ENCODE measurements at places on chromosomes 1 and 21.

DNA sequence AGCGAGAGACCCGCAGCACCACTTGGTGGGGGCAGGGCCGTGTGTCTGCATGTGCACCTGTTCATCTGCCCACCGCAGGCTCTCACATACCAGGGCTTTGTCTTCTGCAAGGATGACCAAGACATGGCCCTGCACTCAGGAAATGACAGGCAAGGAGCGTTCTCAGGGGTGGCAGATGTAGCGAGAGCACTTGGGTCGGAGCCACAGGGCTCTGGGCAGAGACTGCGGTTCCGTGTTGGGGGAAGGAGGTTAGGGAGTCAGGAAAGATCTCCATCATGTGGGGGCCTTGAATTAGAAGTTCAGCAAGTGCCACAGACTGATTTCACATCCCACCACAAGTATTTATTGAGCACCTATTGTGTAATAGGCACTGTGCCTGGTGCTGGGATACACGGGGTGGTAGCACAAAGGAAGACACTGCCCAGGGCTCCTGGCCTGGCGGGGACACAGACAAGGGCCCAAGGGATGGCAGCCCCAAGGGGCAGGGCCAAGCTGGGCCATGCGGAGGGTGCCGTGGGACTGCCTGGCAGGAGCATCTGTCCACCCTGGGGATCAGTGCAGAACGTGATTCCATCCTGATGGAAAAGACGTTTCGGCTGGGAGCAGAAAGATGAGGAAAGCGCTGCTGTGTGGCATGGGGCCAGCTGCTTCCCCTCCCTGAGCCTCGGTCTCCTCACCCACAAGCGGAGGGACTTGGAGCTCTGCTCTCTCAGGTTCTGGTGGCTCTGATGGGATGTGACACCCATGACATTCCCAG lies 11.4 kb upstream of the SPSB1 start:
- no peak for DNase-seq

DNA sequence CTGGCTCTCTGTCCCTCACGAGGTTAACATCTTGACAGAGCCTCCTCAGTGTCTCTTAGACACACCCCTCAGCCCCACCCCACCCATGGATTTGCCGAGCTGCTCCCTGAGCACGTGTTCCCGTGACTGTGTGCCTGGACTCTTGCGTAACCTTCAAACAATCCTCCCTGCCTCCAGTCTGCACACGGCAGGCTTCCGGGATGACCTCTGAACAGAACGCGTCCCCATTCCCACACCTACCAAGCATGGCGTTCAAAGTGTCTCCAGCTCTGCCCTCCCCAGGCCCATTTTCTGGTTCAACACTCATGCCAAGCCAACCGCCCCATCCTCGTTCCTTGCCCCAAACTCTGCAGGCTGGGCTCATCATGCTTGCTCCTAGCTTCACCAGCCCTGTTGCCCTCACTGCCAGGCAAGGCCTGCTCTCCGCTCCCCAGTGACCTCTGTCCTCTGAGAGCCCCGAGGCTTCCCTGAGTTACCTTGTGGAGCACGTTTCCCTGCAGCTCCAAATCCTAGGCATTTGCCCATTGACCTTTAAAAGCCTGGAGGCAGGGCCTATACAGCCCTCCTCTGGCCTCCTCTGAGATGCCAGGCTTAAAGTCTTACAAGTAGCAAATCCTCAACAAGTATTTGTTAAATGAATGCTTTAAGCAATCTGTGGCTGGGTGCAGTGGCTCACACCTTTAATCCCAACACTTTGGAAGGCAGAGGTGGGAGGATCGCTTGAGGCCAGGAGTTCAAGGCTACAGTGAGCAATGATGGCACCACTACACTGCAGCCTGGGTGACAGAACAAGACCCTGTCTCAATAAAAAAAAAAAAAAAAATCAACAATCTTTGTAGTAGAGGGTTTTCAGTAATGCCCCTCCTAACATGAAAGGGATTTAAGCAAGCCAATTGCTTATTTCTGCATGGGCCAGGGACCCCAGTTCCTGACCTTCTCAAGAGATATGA lies 5.0 kb downstream of the AGT start:
- no peak for DNase-seq

- no peak for DNase-seq
Measured at GRCh38 chr1:33966346-33967141, 102.7 kb downstream of the HMGB4 start.

DNA sequence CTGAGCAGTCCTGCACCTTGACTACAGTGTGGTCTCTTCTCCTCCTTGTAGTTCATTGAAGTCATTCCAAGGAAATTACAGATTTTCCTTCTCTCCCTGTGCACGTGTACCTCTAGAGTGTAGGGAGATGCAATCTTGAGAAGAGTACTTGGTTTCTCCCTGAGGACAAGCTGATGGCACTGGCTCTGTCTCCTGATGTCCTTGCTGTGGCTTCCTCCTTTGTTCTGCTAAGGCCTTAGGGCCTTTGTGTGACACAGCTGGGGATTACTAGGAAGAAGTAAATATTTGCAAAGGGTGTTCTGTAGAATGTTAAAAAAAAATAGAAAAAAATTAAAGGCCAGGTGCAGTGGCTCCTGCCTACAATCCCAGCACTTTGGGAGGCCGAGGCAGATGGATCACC lies 66.2 kb upstream of the APOBEC4 start:
- no peak for DNase-seq

- no peak for DNase-seq
Measured at GRCh38 chr21:33586927-33587326, 1.6 kb downstream of the DONSON start.

DNA sequence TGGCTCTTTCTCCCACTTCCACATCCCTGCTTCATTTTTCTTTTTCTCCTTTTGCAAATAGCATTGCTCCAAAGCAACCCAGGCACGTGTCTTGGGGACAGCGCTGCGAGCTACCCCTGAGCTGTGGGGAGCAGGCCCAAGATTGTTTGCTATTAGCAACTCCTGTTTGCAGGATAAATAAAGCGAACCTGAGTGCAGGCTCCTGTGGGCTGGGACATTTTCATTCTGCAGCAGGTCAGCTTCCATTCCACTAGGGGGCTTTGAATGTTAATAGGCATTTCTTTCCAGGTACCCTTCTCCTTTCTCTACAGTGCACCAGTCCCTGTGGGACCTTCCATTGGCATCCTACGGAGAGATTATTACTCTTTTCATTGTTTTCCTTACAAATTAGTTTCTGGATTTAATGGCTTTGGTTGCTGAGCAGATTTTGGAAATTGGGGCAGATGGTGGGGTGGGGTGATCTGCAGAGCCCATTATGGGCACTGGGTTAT lies 54.0 kb downstream of the OLFML3 start:
- no peak for DNase-seq

GRCh38 chr1:85576642-85577418 lies 3.7 kb upstream of the CCN1 start:
- DNase-seq, result peak; percentile 59

DNA sequence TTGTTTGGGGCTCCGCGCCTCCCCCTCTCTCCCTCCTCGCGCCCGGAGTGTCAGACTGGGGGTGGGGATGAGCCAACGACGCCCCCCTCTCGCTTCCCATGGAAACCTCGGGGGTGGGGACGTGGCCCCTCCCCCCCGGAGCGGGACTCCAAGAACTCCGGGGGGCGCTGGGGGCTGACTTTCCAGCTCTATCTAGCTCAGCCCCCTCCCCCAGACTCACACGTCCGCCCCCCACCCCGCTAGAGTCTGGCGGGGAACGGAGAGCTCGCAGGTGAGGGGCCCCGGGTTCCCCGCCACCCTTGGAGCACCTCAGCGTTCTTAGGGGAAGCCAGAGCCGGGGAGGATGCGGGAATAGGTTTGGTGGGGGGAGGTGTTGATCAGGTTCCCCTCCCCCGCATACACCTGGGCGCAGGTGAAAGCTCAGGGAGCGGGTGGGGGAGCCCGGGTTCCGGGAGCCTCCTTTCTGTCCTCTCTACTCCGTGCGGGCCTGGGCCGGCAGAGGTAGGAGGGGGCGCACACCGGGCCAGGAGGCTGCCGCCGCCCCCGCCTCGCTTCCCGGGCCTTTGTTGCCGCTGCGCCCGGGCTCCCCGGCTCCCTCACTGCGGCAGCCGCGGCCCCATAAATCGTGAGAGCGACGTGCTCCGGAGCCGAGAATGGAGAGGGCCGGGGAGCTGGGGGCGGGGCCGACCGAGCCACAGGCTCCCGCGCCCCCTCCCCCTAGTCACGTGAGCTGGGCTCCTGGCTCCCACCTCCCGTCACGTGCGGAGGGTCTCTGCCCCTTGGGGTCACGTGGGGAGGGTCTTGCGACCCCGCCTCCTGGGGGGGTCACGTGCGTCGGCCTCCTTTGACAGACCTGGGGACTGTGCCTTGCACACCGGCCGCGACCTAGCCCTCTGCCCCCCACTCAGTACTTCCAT lies 1.9 kb downstream of the EFNA3 start:
- no peak for DNase-seq

DNA sequence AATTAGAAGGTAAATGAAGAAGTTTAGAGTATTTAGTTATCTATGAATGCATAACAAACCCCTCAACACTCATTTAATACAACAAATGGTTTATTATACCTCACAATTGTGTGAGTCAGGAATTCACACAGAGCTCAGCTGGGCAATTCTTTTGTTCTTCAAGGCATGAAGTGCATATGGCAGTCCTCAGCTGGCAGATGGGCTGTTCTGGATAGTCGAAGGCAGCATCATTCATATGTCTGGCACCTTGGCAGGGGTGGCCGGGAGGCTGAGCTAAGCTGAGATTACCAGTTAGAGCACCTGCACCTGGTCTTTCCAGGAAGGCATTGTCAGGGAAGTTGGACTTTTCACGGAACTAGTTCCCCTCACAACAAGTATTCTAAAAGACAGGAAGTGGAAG lies 286.2 kb upstream of the DUSP10 start:
- no peak for DNase-seq

- no peak for DNase-seq
Measured at GRCh38 chr1:6870086-6870485, 84.8 kb downstream of the CAMTA1 start.

GRCh38 chr1:11885916-11886315 lies 27.2 kb upstream of the NPPB start:
- DNase-seq, result no peak

DNA sequence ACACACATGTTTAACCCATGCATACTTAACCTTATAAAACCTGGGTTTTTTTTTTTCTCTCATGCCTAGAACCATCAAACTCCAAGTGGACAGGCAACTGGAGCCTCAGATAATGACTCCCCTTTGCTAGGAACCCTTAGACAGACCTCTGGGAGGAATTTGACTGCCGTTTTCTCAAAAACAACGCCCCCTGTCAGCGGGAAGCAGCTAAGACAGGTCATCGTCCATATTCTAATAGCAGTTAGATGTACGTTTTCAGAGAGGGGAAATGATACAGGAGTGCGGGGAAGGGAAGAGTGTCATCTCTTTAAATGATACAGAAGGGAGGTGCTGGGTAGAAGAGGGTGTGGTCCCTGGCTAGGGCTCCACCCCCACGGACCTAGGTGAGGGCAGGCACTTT lies 34.7 kb downstream of the LRRC3 start:
- DNase-seq, result no peak

- no peak for DNase-seq
Measured at GRCh38 chr1:209787551-209787950, 3.2 kb upstream of the C1orf74 start.

- no peak for DNase-seq
Measured at GRCh38 chr1:63663873-63664272, 70.7 kb downstream of the PGM1 start.

DNA sequence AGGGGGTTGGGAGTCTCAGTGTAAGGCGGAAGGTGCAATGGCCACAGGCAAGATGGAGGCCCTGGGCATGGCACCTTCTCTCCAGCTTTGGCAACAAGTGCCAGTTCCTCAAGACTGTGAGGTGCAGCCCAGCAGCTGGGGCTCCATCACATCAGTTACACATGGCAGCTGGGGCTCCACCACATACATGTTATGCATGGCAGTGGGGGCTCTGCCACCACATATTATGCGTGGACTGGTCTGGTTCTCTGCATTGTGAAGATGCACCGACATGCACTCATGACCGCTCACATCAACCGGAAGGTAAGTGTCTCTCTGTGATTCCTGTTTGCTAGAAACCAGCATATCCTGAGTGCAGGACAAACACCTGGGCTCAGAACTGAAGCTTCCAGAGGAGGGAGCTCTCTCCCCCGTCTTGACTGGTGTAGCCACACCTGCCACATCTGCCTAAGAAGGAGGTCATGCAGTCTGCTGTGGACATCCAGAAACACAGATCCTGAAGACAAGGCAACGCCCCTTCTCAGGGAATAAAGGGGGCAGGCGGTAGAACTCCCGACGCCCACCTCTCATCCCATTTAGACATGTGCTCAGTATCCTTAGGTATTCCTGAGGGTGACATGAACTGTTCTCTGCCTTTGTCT lies 104.1 kb upstream of the TMPRSS2 start:
- DNase-seq, result no peak

GRCh38 chr1:214458541-214458940 lies 92.9 kb downstream of the PTPN14 start:
- no peak for DNase-seq

DNA sequence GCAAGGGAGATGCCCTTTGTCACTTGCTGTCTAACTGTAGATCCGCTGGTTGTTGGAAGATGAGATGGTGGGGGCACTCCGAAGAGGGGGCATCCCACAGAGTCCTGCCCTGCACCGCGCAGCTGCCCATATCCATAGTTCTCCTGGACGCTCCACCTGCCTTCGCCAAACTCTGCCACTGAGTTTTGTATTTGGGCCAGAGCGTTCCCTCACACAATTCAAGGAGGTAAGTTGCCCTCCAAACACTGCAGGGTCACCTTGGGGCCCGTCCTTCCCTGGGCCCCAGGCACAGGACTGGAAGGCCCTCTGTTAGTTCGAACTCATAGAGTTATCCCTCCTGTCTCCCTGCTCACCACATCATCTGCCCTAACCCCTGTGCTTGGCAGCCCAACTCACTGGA lies 22.1 kb downstream of the HYI start:
- DNase-seq, result no peak

- peak; percentile 69 for DNase-seq
Measured at GRCh38 chr1:1157914-1158710, 15.6 kb upstream of the TTLL10 start.

DNA sequence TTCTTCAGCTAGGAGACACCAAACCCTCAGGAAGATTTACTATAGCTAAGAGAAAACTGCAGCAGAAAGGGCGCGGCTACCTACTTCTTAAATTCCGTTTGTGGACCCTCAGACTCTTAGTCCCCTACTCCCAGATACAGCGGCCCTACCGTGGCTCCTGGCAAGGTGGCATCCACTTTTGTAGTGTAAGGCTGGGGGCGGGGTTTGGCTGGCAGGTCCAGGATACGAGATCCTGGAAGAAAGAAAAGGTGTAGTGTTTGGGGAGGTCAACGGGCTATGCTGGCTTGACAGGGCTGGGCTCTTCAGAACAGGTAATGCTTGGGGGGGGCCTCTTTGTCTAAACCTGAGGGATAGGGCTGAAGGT lies 280 bp downstream of the CREB3L4 start:
- no peak for DNase-seq

- DNase-seq, result peak; percentile 68
Measured at GRCh38 chr1:23772049-23772853, 6.0 kb upstream of the PITHD1 start.

- DNase-seq, result no peak
Measured at GRCh38 chr1:41355356-41355755, 5.9 kb upstream of the FOXO6 start.

DNA sequence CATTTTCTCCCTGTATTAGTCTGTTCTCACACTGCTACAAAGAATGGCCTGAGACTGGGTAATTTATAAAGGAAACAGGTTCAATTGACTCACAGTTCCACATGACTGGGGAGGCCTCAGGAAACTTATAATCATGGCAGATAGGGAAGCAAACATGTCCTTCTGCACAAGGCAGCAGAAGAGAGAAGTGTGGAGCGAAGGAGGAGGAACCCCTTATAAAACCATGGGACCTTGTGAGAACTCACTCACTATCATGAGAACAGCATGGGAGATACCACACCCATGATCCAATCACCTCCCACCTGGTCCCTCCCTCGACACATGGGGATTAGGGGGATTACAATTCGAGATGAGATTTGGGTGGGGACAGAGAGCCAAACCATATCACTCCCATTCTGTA lies 35.2 kb upstream of the EEIG2 start:
- DNase-seq, result no peak
